Tongue (tissue), 3 donors: ENCODE measurements at places on chromosomes 7 and 10. TPM values are rescaled to one million over a fixed set of nuclear protein-coding genes. Genes with fewer than 3 reads are reported as not detected.
A peak's percentile ranks its signal among the peaks of the same experiment; 100 is the strongest.

DNA sequence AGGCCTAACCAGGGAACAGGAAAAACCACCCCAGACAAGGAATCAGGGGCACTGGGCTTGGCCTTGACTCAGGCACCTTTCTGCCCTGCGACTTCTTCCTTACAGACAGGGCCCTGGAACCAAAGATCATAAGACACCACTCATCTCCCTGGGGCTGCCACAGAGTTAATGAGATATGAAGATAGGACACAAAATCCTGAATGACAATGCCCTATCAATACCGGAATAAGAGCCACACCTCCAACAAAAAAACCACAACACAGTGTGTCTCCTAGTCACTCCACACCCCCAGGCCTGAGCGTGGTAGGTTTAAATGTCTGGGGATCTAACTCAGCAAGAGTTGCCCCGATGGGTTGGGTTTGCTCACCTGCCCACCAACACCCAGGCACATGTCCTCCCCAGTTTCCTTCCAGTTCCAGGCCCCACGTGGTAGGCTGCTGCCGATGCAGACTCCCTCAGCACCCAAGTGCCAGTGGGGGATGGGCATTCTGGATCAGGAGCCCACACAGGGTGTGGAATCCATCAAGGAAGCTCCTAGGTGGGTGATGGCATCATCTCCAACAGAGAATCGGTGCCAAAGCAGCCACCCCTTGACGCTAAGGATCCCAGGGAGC lies 3.9 kb downstream of the DLG5 start:
- no peak for DNase-seq

DNA sequence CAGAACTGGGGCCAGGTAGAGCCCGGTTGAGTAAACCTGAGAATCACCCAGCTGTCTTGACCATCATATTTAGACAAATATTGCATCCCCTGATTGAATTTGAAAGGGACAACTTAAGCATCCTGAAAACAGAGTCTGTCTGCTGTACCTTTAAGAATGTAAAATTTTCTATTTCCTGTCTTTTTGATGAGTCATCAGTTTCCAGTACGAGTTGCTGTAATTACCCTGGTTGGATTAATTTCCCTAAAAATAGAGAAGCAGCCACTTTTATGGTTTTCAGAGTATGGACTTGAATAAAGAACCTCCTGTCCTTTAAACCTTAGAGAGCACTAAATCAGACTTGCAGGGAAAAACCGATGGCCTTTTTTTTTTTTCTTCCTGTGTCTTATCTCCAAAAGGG lies 164.6 kb upstream of the SH2B2 start:
- DNase-seq = no peak

- no peak for DNase-seq
Measured at GRCh38 chr7:36957620-36958019, 233.3 kb upstream of the AOAH start.

- DNase-seq = no peak
Measured at GRCh38 chr7:94378356-94378755, 16.3 kb upstream of the COL1A2 start.

- DNase-seq = peak; percentile 63
Measured at GRCh38 chr10:14588084-14588937, 186.4 kb downstream of the FAM107B start.

GRCh38 chr7:73936967-73937366 lies 76.0 kb downstream of the TMEM270 start:
- DNase-seq = no peak

GRCh38 chr7:40162516-40162915 lies 27.7 kb downstream of the SUGCT start:
- DNase-seq = no peak

HTR5A gene
- not detected for total RNA-seq

ZPBP gene
- total RNA-seq = not detected

GPR26 gene
- total RNA-seq = 0.10 TPM

TMEM229A gene
- not detected for total RNA-seq
